Activated CD4-positive, alpha-beta T cell treated with anti-CD3 and anti-CD28 coated beads, Interleukin-2, amount 10 ng/mL, durations not matched to agents 24 days and 14 days (primary cell): ENCODE measurements at places on chromosomes 12 and 14.
A peak's percentile ranks its signal among the peaks of the same experiment; 100 is the strongest.

GRCh38 chr12:53378724-53379388, 1.1 kb upstream of the SP1 start:
- peak; percentile 58 for DNase-seq

- no peak for DNase-seq
Measured at GRCh38 chr14:91237219-91237618, 7.3 kb downstream of the GPR68 start.

DNA sequence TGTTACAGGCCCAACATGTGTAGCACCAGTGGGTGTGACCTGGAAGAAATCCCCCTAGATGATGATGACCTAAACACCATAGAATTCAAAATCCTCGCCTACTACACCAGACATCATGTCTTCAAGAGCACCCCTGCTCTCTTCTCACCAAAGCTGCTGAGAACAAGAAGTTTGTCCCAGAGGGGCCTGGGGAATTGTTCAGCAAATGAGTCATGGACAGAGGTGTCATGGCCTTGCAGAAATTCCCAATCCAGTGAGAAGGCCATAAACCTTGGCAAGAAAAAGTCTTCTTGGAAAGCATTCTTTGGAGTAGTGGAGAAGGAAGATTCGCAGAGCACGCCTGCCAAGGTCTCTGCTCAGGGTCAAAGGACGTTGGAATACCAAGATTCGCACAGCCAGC, 8.6 kb downstream of the BCL2L14 start:
- no peak for DNase-seq

DNA sequence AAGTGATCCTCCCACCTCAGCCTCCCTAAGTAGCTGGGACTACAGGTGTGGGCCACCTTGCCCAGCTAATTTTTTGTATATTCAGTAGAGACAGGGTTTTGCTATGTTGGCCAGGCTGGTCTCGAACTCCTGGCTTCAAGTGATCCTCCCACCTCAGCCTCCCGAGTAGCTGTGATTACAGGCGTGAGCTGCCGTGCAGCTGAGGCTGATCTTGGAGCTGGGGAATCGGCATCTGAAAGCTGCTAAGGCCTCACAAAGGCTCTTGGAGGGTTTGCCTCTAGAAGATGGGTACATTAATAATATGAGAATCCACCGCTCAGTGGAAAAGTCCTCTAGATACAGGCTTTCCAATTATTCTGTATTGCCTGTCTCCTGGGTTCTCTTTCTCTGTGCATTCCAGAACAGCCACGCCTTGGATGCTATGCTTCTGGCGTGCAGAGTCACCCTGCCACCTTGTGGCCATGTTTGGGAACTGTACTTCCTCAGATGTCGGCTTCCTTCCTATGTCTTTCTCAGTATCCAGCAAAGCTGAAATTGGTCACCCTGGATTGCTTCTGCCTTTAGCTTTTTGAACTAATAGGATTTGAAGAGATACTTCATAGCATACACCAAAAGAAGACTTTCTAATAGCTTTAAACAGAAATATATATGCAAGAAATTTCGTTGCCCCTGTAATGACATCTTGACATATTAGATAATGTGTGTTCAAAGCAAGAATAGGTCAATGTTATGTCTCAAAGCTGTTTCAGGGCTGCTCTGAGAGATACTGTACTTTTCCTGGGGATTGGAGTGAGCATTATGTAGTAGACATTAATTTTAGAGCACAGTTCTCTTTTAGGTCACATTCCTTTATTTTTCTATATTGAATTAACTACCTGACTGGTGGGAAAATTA, 75.4 kb downstream of the SNAPC1 start:
- DNase-seq: peak; percentile 93

DNA sequence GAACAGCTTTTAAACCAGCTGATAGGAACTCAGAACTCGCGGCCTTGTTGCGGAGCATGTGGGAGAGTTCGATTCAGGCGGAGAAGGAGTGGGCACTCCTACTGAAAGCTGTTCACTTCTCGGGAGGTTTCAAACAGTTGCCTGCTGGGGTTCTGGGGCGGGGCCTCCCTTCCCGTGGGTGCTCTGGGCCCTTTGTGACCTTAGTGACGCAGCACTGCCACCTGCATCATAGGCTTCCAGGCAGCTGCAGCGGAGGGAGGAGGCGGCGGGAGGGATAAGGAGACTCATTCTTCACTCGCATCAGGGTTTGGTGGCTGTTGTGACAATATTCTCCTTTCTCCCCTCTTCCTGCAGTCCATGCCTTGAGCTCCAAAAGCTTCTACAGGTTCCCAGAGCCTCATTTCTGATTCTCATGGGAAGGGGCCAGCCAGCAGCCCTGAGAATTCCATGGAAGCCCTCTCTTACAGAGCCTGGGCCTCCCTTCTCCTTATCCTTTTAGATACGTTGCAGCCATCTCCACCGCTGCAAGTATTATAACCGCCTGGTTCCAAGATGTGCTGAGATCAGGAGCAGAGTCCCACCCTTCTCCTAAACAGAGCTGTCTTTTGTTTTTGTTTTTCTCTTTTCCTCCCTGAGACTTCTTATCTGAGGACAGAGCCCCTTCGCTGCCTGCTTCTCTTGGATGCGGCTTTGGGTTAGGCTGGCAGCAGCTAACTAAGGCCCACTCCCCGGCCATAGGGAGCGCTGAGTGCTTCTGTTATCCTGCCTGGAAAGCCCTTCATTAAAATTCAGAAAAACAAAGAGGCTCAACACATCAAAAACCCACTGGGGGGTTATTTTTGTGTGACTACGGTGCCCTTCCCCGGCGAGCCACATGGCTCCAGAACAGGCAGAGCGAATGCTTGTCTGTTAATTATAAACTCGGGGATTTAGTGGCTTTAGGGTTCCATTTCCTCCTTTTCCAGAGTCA, 67.6 kb upstream of the GPATCH2L start:
- DNase-seq: no peak

- DNase-seq: no peak
Measured at GRCh38 chr14:45786266-45786665, 533.3 kb upstream of the MIS18BP1 start.
